T-helper 17 cell (primary cell): ENCODE measurements at places on chromosomes 1 and 21.

GRCh38 chr1:213014642-213015041, 1.0 kb downstream of the ANGEL2 start:
- no peak for DNase-seq

DNA sequence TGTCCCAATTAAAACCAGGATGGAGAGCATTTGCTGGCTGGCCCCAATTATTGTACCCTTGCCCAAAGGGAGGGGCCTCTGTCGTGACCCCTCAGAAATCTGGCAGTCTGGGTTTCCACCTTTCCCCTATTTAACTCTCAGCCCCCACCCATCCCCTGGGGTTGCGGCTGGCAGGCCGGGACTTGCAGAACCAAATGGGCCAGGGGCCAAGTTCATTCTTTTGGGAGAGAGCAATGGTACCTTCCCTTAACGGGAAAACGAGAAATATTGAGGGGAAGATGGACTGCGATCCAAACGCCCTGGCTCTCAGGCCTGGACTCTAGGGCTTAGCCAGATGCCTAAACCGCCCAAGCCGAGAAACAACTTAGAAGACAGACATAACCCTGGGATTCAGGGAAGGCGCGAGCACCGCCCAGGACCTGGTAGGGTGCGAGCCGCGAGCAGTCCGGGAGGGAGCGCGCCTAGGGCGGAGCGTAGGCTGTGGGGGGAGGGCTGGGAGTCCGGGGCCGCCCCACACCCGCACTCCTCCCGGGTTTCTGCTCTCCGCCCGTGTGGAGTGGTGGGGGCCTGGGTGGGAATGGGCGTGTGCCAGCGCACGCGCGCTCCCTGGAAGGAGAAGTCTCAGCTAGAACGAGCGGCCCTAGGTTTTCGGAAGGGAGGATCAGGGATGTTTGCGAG, at the start of gene SLC27A3:
TSS of gene SLC27A3 (plus strand) at position 628 of the 678 bp plus-strand sequence. CDS start 91 bp downstream, outside the sequence.
- no peak for DNase-seq

DNA sequence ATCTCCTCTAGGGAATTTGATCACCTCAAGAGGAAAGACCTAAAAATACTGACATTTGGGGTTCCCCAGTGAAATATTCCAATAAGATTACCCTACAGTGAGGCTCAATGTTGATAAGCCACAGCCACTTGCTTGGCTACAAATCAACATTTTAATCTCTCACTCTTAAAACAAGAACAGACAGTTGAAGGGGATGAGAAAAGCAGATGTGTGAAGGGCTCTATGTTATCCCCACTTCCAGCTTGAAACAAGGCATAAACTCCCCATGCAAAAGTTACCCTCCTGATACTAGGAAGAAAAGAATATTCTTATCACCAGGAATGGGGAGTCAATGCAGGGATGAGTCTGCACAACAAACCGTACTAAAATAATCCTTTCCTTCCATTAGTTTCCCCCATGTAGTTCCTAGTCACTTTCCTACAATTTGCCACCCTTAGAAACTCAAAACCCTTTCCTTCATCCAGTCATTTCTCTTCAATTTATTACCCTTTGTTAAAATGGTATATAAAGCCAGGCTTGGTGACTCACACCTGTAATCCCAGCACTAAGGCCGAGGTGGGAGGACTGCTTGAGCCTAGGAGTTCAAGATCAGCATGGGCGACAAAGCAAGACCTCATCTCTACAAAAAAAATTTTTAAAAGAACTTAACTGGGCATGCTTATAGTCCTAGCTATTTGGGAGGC, 29.5 kb downstream of the LPGAT1 start:
- DNase-seq: no peak

- DNase-seq: no peak
Observed at GRCh38 chr1:44513111-44513510, 108.1 kb downstream of the RNF220 start.

- DNase-seq: no peak
Observed at GRCh38 chr1:237760951-237761350, 129.8 kb downstream of the ZP4 start.

- no peak for DNase-seq
Observed at GRCh38 chr1:109542657-109543056, 3.0 kb downstream of the GPR61 start.

- no peak for DNase-seq
Observed at GRCh38 chr1:204630132-204630905, 55.2 kb downstream of the LRRN2 start.

DNA sequence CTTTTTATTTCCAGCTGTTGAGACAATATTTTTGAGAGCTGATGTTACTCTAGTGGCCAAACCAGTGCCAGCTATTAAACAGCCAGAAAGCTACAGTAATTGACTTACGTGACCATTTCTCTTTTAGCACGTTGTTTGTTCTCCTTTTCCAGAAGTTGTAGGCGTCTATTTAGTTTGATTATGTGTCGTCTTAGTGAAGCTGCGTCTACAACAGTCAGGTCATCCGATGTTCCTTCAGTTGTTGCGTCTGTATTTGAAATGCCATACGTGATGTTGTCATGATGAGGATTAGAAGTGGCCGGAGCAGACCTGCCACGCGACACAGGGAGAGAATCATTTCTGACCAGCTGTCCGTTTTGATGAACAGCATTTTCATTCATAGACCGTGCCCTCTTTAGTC, 38.2 kb downstream of the TMEM51 start:
- DNase-seq: no peak

DNA sequence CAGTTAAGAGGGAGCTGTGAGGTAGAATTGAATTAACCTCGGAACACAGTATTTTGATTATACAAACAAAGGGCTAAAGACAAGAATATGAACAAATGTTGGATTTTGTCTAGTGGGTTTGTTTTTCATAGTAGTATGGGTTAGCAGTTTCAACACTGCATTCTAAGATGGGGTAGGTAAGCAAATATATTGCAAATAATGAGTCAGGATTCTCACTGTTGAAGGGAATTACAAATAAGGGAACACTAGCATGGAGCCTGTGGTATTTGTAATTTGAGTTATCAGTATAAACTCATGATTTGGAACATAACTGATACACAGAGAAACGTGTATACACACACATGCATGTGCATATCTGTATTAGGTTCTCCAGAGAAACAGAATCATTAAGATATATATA, 44.5 kb downstream of the CD55 start:
- no peak for DNase-seq

GRCh38 chr1:230568008-230568407, 74.3 kb upstream of the COG2 start:
- DNase-seq: no peak

- no peak for DNase-seq
Observed at GRCh38 chr1:225250432-225250831, 177.4 kb downstream of the LBR start.

GRCh38 chr1:232662910-232663309, 33.0 kb upstream of the SIPA1L2 start:
- no peak for DNase-seq

DNA sequence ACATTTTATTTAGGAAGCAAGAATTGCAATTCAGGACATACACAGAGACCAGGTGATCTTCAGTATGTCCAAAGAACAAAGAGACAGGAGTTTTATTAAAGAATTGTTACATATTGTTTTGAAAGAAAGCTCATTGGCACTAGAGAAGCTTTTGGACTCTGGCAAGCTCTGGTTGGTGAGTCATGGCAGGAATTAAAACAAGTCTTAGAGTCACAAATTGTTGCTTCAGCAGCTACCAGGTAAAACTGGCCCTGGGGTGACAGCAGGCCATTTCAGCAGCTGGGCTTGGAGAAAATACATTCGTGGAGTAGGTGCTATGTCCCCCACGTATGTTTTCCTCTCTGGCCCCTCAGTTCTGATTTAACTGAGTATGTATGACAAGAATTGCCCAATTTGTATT, 58.8 kb downstream of the MAP3K21 start:
- no peak for DNase-seq

DNA sequence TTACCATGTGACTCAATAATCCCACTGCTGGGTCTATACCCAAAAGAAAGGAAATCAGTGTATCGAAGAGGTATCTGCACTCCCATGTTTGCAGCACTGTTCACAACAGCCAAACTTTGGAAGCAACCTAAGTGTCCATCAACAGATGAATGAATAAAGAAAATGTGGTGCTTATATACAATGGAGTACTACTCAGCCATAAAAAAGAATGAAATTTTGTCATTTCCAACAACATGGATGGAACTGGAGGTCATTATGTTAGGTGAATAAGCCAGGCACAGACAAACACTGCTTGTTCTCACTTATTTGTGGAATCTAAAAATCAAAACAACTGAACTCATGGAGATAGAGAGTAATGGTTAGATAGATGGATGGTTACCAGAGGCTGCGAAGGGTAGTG, 79.3 kb downstream of the KIAA0319L start:
- no peak for DNase-seq

GRCh38 chr21:44366586-44367211, 13.3 kb downstream of the TRPM2 start:
- DNase-seq: no peak

DNA sequence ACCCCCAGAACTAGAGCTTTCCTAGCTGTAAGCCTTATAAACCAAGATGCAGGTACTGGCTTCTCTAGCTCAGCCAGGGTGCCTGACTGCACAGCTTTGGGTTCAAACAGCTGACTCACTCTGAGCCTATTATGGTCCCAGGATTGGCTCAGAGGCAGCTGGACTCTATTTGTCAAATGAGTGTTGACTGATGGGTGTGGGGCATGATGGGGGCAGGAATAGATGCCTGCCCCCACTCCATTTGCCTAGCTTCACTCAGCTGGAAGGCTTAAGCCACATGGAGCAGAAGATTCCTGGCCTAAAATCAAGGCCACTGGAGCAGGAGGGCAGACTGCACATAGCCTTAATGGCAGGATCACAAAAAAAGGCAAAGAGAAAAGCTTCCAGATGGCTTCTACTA, 90.5 kb downstream of the PIK3R3 start:
- no peak for DNase-seq

GRCh38 chr1:97603776-97604175, 317.1 kb downstream of the DPYD start:
- DNase-seq: no peak

DNA sequence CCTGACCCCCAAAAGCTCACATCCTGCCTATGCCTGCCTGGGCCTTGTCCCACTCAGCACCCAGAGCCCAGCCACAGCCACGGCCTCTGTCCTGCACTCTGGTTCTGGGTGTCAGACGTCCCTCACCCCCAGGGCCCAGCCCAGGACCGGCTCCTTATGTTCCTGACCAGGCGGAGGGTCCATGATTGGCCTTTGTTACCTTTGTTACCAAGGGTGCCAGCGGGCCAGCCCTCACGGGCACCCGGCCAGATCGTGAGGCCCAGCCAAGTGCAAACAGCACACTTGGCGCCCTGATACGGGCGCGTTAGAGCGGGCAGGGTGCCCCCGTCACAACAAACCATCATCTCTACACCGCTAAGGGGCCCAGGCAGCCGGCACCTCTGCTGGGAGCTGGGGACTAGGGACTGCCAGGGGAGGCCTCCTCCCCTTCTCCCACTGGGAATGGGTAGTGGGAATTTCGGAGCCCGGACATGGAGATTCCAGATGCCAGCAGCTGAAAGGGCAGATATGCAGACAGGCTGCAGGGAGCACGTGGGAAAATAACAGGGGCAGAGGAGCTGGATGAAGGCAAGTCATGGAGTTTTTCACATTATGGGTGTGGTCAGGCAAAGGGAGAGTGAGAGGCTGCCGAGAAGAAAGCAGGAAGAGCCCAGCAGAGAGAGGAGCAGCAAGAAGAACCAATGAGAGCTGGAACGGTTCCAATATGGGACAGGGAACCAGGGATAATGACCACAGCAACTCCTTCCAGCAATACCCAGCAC, 22.1 kb downstream of the HSPG2 start:
- DNase-seq: no peak

- DNase-seq: no peak
Observed at GRCh38 chr1:215143497-215143896, 61.0 kb downstream of the KCNK2 start.

- no peak for DNase-seq
Observed at GRCh38 chr1:187042538-187042937, 213.8 kb downstream of the PLA2G4A start.

DNA sequence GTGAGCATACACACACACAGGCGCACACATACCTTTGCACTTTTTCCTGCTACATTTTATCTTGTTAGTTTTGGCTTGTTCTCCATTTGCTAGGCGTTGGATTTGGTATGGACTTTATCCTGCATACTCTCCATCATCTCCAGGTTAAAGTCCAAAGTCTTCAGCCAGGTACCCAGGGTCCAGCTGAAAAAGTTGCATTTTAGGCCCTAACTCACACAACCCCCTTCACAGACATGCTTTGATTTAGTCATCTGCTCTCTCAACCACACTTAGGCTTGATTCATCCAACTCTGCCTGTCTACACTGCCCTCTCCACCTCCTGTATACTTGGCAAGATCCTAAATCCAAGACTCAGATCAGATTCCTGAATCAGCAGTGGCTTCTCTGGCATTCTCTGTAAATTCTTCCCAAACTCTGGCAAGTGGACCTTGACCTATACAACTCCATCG, 10.7 kb upstream of the LAMB3 start:
- no peak for DNase-seq
